Omental fat pad (tissue), 4 donors: ENCODE measurements at places on chromosomes 5 and 9. TPM values are rescaled to one million over a fixed set of nuclear protein-coding genes. Genes with fewer than 3 reads are reported as not detected.

Gene GPRIN1
- 1.0 TPM for total RNA-seq

Gene FCN2
- total RNA-seq = 0.84 TPM

Gene DRD1
- total RNA-seq = 0.96 TPM

Gene GRM6
- total RNA-seq = not detected

Gene DDX4
- not detected for total RNA-seq

Gene SPINK6
- total RNA-seq = 1.6 TPM

Gene ZNF354C
- 4.1 TPM for total RNA-seq

Gene CDHR2
- not detected for total RNA-seq

Gene NTRK2
- 20.2 TPM for total RNA-seq

Gene OSMR
- 106 TPM for total RNA-seq

DNA sequence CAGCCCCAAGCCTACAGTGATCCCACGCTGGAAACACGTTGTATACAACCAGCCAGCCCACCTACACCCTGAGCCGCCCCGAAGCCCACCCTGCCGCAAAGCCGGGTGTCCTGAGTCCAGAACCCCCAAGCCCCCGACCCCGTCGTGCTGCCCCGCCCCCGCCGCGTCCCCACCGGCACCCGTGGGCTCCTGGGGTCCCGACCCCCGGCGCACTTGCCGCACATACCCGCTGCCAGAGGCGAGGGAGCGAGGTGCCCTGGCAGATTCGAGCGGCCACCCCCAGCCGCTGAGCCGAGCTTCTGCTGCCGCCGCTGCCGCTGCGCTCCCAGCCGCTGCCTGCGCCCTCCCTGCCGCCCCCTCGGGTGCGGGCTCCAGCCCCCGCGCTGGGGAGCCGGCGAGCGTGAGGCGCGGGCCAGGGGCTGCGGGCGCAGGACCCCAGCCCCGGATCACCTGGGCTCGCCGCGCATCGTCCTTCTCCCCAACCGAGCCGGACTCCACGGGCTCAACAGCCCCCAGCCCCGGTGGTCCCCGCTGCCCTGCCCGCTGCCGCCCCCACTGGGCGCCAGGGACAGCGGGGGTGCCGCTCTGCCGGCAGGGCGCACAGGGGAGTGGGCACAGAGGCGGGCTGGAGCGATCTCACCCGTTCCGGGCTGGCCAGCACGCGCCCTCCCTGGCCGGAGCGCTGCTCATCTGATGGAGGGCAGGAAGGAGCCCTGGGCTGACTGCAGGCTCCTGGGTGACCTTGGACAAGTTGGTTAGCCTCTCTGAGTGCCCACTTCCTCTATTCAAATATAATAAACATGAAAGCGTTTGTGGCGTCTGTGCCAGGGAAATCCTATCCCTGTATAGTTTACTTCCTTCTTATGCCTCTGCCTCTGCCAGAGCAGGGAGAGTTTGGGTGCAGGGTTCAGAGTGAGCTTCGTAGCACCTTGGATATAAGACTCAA is at the start of gene HTR4:
HTR4 (minus strand) TSS at position 692 of the 946 bp plus-strand sequence. CDS start 17,513 bp downstream, outside the sequence.
- DNase-seq = no peak

DNA sequence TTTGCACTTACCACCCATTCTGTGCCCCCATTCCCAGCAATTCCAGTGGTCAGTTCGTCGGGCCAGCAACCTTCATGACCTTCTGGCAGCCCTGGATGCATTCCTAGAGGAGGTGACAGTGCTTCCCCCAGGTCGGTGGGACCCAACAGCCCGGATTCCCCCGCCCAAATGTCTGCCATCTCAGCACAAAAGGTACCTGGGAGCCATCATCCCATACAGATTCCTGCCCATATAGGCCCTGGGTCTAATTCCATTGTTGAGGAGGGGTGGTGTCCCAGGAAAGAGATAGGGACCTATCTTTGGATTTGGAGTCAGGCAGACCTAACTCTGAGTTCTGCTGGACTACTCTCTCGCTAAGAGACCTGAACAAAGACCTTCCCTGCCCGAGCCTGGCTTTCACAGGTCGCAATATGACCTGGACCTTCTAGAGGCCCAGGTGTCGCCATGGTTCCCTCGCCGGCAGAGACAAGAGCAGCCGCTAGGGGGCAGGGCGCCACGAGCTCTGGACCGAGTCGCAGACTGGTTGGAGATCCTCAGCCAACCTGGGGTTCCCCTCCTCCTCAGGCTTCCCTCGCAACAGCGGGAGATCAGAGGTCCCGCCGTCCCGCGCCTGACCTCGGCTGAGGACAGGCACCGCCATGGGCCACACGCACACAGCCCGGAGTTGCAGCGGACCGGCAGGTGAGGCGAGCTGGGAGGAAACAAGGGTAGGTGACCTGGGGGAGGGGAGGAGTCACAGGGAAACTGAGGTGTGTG is 3.1 kb downstream of the SLC4A9 start:
- DNase-seq = peak; percentile 61

DNA sequence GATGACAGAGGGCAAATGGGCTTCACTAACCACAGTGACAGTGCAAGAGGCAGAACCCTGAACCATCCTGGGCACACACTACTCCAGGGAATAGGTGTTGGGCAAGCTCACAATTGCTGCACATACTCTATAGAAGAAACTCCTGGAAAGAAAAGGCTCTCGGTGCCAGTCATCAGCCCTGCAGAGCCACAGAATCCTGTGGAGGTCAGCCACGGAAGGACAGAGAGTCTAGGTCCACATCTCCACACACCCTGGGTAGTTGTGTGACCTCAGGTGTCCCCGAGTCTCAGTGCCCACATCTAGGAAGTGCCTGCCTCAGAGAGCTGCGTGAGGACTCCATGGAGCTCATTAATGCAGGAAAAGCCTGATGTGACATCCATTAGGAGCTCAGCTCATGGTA is 16.0 kb upstream of the ANGPTL2 start:
- no peak for DNase-seq

GRCh38 chr5:15160091-15160490 is 288.5 kb upstream of the ANKH start:
- DNase-seq = no peak

- no peak for DNase-seq
Measured at GRCh38 chr9:78807286-78807685, 510.4 kb downstream of the PSAT1 start.

DNA sequence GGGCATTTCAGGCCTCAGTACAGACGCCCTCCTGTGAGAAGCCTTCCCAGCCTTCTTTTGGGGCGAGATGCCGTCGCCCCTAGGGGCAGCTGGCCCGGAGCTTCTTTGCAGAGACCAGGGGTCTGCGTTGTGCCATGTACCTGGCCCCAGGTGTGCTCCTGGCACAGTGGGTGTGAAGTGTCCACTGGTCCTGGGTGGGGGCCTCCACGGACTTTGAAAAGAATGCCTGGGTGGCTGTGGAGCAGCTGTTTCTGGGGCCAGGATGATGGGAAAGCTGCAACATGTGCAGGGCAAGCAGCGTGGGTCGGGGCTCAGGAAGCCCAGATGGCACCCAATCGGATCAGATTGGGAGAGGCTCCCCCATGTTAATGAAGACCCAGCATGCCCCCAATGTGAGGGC is 47.8 kb downstream of the WNK2 start:
- DNase-seq = no peak

- peak; percentile 70 for DNase-seq
Measured at GRCh38 chr5:132225165-132226032, 2.3 kb downstream of the P4HA2 start.

DNA sequence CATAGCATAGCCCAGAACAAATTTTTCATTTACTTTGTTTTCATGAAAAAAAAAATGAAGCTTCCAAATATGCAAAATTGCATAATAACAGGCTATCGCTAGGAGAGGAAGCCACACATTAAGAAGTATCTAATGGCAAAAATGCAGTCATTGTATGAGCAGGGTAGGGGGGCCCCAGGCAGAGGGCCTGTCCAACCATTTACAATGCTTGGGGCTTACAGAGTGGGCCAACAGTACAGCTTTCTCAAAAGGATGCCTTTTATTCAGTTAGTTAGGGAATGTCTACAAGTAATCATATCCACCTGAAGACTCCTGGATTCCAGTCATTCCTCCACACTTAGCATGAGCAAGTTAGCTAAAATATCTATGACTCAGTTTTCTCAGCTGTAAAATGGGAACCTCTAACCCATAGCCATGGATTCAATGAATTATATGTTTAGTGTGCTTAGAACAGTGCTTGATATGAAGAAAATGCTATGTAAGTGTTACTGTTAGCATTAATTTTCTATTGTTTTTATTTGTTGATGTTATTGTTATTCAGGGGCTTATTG is 117.7 kb downstream of the GAS1 start:
- DNase-seq = no peak

DNA sequence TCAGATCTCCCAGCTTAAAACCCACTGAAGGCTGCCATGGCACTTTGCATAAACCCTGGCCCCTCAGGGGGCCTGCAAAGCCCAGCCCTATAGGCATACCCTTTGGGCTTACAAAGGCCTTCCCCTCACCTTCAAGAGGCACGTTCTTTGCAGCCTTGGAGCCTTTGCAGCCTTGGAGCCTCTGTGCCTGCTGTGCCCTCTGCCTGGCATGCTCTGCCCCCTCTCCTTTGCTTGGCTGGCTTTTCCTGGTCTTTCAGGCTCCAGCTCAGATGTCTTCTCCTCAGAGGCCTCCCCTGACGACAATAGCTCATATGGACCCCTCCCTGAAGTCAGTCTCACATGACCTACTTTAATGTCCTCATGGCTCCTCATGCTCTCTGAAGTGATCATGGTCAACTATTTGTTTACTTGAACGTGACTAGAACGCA is 60.3 kb downstream of the CXXC5 start:
- DNase-seq = no peak

- no peak for DNase-seq
Measured at GRCh38 chr5:85278193-85278592, 893.5 kb upstream of the EDIL3 start.

GRCh38 chr5:944992-945685 is 52.5 kb downstream of the TRIP13 start:
- no peak for DNase-seq

DNA sequence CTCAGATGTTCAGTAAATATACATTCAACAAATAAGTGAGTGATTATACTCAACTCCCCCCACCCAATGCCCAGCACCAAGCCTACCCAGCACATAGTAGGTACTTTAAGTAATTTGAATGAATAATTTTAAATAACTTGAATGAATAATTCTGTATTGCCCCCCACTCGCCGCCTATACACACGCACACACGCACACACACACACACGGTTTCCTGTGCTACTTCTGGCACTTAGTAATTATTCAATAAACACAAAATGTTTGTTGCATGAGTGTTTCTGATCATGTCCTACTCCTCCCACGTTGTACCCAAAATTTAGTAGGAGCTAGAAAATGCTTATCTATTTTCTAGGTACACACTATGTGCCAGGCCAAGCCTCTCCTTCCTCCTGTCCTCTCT is 16.2 kb downstream of the PCDH12 start:
- no peak for DNase-seq

DNA sequence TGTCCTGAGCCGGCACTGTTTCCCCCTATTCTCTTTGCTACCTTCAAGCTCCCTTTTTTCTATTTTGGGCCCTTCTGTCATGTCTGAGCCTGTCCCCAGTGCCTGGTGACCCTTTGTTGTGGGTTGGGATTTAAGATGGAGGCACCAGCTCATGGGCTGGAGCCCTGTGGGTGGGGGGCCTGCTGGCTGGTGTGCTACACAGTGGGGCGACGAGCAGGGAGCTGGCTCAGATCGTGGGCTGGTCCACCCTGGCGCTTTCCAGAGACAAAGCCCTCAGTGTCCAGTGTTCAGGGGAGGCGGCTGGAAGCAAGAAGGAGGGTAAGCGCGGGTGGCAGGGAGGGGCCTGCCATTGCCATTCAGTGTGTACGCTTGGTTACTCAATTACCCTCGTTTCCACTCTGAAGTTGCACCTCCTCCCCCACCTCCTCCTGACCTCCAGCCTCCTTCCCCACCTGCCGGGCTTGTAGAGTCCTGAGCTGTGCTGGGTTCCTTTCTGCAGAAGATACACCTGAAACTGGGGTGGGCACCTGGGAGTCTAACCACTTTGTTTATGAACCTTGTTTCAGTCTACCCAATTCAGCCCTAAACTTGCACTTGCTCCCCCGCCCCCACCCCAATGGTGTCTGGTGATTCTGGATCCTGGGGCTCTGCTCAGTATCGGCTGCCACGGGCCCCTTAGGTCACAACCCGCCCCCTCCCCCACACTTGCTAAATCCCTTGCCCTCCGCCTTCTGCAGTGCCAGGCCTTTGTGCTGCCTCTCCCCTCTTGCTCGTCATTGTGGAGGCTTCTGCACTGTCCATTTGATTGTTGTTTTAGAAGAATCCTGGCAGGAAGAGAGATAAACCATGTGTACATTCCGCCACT is 49.9 kb downstream of the MVB12B start:
- DNase-seq = no peak

- DNase-seq = no peak
Measured at GRCh38 chr9:25310961-25311360, 367.3 kb downstream of the TUSC1 start.

DNA sequence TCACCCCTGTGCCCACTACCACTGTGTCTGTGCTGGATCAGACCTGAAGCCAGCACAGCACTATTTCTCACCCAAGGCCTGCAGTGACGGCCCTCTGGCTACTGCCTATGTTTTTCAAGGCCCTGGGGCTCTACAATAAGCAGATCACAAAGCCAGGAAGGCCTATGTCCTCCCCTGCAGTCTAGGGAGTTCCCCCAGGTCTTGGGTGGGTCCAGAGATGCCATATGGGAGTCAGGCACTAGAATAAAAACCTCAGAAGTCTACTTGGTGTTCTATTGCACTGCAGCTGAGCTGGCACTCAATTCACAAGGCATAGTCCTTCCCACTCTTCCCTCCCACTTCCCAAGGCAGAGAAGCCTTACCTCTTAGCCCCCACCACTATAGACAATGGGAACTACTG is 107.1 kb downstream of the FBXO4 start:
- DNase-seq = no peak

- no peak for DNase-seq
Measured at GRCh38 chr5:122413722-122414121, 101.7 kb downstream of the SNCAIP start.

- DNase-seq = no peak
Measured at GRCh38 chr5:170444181-170444580, 55.0 kb upstream of the KCNMB1 start.

DNA sequence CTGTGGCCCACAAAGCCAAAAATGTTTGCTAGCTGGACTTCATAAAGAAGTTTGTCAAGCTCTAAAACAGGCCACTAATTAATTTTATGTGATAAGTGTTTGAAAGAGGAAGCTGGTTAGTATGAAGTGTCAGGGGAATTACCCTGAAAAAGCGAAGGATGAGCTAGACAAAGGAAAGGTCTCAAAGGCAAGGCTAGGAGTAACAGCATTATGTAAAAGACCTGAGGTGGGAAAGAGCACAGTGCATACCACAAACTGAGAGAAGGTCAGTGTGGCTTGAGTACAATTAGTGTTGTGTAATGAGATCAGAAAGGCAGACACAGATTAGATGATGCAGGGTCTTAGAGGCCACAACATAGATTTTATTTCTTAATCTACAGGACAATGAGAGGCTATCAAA is 29.6 kb downstream of the RC3H2 start:
- no peak for DNase-seq

GRCh38 chr5:178116143-178116885 is 3.0 kb downstream of the N4BP3 start:
- no peak for DNase-seq

DNA sequence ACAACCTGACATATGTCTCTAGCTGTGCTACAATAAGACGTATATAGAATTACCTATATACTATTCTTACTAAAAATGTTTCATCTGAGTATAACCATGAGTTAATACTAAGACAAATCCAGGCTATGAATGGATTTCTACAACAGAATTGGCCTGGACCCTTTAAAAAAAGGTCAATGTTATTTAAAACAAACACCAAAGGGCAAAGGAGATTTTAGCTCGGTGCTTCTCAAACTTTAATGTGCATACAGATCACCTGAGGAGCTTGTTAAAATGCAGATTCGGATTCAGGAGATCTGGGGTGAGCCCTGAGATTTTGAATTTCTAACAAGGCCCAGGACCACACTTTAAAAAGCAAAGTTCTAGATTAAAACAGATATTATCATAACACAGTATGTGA is 6.5 kb downstream of the TNFSF8 start:
- no peak for DNase-seq

- DNase-seq = no peak
Measured at GRCh38 chr5:53191548-53192165, 82.1 kb upstream of the MOCS2 start.
